ELR (cell line): ENCODE measurements at places on chromosomes 5 and 9.
A peak's percentile ranks its signal among the peaks of the same experiment; 100 is the strongest.

DNA sequence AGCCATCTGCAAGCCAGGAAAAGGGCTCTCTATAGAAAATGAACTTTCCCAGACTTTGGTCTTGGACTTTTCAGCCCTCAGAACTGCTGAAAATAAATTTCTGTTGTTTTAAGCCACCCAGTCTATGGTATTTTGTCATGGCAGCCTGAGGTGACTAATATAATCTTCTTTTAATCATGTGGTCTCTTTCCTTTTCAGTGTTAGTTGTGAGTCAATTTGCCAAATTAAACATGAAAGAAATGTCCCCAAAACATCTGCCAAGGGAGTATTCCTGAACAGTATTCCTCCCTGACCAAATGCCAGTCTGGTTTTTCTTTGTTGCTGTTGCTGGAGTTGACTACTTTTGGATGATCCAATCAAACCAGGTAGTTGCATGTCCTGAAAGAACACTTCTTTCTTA lies 4.7 kb upstream of the YTHDC2 start:
- peak; percentile 10 for DNase-seq

DNA sequence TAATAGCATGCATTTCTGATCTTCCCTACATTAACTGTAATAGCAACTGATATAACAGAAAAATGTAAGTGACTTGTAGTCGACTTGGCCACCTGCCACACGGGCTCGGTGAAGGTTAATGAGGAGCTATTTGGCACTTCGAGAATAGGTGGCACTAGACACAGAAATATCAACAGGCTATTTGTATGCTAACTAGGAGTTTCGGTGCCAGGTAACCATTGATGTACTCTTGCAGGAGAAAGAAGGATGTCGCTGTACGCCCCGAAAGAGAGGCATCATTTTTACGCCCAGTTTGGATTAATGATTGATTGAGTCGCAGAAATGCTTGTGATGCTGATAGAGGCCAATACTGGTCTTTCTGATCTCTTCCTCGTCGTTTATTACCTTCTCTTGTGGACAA lies 516 bp upstream of the DMRT2 start:
- DNase-seq = no peak

- no peak for DNase-seq
Observed at GRCh38 chr5:32138839-32139493, 35.2 kb downstream of the GOLPH3 start.

DNA sequence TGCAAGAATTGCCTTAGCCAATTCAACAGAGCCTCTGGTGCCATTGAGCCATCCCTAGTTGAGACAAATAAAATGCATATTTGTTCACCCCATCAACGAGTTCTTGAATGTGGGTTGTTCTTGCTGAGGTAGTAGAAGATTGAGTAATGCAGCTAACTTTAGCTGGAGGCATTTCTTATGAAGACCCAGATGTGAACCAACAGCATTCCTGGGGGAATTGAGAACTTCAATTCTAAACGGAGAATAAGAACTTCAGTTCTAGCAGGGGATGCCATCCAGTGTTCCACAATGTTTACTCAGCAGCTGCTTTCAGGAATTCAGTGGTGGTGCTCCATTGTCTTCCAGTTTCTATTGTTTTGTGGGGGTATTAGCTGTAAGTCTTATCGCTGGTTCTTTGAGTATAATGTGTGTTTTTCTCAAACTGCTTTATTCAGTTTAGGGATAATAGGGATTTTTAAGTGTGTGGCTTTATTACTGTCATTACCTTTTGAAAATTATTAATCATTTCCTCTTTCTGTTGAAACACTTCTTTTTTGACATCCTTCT lies 1968.2 kb upstream of the NUDT12 start:
- no peak for DNase-seq

DNA sequence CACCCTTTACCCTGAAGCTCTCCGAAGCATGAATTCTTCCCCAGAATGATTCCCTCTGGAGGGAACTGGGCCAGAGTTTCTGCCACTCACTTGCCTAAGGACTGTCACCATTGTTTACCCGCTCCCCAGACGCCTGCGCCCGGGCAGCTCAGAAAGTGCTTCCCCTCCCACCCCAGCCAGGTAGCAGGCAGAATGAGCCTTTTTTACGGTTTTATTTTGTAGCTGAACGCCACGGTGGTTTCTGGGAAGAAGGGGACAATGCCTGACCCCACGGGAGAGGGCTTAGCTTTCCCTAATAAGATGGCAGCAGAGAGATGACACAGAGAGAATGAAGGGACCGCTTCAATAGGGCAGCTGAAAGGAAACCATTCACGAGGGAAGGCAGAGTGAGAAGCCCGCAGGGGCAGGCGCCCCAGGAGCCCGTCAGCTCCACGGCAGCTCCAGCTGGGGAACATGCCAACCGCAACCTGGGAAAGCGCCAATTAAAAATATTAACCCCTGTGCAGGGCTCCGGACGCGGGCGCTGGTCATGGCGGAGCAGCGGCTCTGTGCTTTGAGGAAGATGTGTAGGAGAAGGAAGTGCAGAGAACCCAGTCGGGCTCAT lies 20.4 kb upstream of the NTNG2 start:
- DNase-seq = peak; percentile 37

- DNase-seq = no peak
Observed at GRCh38 chr5:25909163-25909562, 1129.2 kb downstream of the CDH9 start.

GRCh38 chr9:9257999-9258498 lies 1354.8 kb downstream of the PTPRD start:
- no peak for DNase-seq

DNA sequence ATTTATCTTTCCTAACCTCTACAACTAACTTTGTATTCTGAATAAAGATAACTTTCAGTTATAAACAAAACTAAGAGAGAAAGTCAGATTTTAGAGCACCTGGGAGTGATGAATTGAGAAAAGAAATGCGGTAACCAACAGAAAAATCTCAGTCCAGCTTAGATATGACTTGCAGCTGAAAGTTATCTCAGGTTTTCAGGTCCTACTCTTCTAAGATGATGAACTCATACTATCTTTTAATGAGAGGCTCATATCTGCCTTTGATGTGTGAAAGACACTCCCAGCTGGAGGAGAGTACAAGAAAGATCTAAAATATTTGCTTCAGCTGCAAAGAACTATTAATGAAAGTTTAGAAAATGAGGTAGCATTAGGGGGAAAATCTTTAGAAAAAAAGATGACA lies 190.5 kb downstream of the DENND1A start:
- no peak for DNase-seq

DNA sequence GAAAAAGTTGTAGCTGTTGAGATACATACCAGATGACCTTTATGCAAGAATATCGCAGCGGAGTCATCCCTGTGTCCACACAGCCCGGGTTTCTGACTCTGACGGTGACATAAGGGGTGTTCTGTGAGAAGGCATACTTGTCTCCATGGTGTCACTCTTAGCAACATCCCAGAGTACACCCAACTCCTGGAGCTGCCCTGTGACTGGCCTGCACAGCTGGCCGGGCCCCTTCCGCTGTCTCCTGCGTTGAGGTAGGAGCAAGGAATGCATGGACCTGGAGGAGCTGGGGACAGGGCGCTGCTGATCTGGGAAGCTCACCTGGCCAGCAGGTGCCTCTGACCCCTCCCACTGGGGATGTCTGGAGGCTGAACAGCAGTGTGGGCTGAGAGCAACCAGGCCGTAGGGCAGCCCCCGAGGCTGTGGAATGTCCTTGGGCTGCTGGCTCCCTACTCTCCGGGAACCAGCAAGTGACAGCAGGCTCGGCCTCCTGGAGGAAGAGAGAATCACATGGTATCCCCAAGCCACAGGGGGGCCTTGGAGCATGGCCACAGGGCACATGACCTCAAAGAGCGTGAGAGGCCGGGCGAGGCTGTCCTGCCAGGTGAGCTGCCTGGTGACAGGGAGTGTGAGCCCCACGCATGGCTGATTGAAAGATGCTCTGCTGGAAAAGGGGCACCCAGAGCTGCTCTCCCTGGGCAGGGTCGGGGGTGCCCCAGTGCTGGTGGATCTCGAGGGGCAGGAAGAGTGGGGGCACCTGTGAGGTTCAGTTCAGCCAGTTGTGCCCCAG lies 113.4 kb downstream of the MRPL36 start:
- no peak for DNase-seq

DNA sequence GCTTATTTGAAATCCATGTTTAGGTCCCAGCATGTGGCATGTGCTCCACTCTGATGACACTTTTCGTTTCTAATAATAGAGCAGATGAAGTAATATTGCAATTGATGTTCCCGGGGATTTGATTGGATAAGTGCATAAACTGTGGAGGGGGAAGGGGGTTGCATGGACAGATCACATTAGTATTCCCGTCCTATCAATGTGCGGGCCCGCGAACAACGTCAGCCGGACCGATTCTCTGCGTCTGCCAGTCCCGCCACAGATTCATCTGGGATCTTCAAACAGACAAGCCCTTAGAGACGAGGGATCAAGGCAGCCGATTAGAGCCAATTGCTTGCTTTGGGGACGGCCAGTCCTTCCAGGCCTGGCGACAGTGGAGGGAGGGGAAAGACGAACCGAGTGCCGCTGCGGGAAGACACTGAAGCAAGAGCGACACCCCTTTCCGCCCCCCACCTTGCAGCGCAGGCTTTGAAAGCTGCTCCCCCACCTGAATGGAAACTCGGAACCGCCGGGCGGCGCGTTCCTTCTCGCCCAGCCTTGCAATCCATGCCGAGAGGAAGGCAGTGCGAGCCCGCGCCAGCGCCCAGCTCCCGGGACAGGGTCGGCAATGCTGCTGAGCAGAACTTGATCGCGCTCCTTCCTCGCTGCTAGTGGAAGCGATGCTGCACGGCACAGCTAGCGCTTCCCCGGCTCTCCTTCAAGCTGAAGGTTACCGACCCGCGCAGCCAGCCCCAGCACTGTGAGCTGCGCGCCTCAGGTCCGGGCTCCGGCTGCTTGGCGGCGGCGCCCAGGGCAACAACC lies at the start of gene RGS7BP:
RGS7BP (plus strand) TSS at position 247 of the 798 bp plus-strand sequence. CDS start 610 bp downstream, outside the sequence.
- peak; percentile 18 for DNase-seq

GRCh38 chr9:31683116-31683515 lies 701.3 kb upstream of the ACO1 start:
- DNase-seq = no peak

DNA sequence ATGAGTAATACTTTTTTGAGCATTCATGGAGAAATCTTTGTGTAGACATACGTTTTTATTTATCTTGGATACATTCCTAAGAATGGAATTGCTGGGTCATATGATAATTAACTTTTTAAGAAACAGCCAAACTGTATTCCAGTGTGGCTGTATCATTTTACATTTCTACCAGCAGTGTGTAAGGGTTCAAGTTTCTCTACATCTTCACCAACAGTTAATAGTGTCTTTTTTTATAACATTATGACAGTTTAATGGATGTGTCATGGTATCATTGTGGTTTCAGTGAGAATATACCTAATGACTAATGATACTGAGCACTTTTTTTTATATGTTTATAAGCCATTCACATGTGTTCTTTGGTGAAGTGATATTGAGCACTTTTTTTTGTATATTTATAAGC lies 52.4 kb downstream of the NIPBL start:
- DNase-seq = peak; percentile 87

GRCh38 chr5:40271476-40271875 lies 408.2 kb upstream of the PTGER4 start:
- no peak for DNase-seq

- DNase-seq = no peak
Observed at GRCh38 chr5:6719896-6720560, 6.8 kb downstream of the TENT4A start.

GRCh38 chr5:115419846-115420585 lies 123.6 kb upstream of the CCDC112 start:
- DNase-seq = peak; percentile 96

DNA sequence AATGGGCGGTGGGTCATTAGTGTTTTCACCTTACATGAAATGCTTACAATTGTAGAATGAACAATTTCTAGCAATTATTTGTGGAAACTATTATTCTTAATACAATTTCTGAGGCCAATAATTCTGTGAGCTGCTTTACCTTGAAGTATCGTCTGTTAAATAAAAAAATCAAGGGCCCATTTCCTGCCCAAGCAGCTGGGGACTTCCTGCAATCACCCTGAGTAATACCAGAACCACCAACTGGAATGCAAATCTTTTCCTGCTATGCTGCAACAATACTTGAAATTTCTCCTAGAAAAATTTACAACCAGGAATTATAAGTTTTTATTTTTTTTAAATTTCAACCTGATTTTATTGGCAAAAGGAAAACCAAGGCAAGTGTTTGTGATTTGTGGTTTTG lies 52.6 kb downstream of the ADAMTS16 start:
- peak; percentile 50 for DNase-seq

- DNase-seq = no peak
Observed at GRCh38 chr5:178177569-178177968, 9.6 kb downstream of the GMCL2 start.

DNA sequence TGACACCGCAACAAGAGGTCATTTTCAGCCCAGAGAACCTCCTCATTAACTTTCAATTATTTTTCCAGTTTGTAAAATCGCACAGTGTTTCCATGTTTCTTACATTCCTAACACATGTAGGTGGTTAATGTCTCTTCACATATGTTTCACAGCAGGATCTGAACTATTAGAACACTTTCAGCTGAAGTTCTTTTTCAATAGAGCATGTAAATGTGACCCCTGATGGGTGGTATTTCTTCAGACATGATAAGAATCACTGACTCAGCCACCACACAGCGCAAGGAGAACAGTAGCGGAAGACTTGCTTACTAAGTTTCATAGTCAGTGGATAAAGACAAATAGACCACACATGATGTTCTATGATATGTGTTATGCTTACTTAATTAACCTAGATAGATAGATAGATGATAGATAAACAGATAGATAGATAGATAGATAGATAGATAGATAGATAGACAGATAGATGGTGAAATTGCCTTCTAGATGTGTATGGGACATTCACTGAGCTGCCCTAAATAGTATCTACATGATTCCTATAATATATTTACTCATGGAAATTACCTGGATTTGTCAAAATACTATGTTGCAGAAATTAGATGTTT lies 1992.1 kb upstream of the NUDT12 start:
- no peak for DNase-seq

DNA sequence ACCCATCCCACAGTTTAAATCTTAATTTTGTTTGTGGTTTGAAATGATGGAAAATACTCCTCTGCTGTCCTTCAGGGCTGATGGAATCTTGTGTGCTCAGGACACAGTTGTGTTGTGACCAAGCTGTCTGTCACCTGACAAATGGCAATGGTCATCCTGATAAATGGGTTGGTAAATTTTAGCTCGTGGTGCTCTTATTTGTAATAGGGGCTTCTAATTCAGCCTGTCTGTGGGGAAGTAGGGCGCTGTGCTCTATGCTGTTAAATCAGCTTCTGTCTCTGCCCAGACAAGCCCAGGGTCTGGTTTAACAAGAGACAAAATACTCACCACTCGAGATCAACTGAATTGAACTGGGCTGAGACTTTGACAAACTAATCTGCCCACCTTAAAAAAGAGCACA lies 4.5 kb downstream of the LRRTM2 start:
- DNase-seq = no peak

- DNase-seq = peak; percentile 63
Observed at GRCh38 chr5:74766418-74766848, 484 bp downstream of the GFM2 start.

GRCh38 chr9:138037140-138037539 lies 159.6 kb downstream of the CACNA1B start:
- no peak for DNase-seq

DNA sequence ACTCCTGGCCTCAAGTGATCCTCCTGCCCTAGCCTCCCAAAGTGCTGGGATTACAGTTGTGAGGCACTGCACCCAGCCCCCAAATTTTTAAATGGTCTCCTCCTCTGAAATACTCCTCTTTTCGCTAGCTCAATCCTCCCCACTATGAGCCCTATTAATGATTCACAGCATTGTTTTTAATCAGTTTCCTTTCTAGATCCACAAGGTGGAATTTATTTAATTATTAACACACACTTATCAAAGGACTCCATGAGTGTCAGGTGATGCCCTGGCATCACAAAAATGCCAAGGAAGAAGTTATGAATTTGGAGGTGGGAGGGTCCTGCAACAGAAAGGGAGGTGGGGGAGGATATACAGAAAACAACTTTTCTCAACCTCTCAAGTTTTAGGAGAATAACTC lies 806.5 kb downstream of the PRELID2 start:
- no peak for DNase-seq
